ENCODE measurements at places on chromosomes 2 and 18.

DNA sequence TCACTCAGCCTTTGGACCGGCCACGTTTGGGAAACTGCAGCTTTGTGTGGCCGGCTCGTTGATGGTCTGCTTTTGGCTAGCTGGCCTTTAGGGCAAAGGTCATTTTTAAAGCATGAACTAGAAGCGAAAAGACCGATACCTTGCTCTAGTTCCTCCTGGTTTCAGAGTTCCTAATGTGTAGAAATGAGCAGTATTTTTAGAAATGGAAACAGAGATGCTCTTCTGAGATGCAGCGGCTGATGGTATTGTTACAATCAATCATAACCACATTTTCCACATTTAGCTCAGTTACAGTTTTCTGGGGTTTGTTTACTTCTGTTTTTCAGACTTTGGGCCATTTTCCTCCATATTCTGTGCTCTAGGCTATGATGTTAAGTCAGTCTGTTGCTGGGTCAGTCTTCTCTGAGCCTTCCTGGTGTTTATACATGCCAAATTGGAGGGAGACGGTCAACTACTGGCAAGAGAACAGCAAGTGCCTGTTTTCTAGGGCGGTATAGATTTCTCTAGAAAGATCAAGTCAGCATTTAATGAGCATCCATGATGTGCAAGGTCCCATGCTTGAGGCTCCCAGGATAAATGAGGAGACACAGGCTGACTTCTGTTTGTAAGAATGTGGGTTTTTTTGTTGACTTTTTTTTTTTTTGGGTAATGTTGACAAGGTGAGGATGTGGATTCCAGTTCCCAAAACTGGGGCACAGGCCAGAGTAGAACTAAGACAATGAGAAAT is 28.0 kb downstream of the RNF144A start:
- DNase-seq = no peak

DNA sequence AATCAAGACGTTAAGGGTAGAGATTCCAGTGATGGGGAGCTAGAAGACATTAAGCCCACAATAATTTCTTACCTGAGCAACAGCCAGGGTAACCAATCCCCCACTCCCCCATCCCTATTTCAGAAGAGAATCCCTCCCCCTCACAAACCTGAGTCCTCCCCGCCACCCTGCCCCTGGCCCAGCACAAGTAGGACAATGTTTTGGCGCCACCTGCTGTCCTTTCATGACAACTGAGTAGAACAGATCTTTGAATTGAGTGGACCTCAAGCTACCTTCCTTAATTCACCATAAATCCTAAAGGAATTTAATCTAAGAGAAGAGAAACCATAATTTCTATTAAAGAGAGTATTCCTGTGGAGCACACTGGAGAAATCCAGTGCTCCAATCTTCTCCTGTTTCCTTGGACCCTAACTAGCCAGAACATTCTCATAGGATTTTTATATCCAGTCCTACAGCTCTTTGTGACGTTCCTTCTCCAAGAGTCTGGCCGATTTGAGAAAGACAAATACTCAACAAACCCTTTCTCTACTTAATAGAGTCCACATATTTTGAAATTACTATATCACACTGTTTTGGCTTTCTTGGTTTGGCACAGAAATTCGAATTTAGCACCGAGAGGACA is 41.1 kb downstream of the NHEJ1 start:
- peak; percentile 56 for DNase-seq

- DNase-seq = no peak
Observed at GRCh38 chr18:58805467-58806187, 59.0 kb upstream of the ZNF532 start.

GRCh38 chr2:239022437-239023260 is 174.8 kb downstream of the TWIST2 start:
- no peak for DNase-seq

GRCh38 chr2:135198481-135198880 is 146.4 kb downstream of the RAB3GAP1 start:
- DNase-seq = no peak

GRCh38 chr2:50225021-50225928 is 806.7 kb downstream of the NRXN1 start:
- DNase-seq = no peak

- no peak for DNase-seq
Observed at GRCh38 chr2:1672738-1673137, 71.6 kb downstream of the PXDN start.

- no peak for DNase-seq
Observed at GRCh38 chr2:11348209-11348749, 3.8 kb upstream of the ROCK2 start.

- DNase-seq = no peak
Observed at GRCh38 chr18:48795696-48796095, 155.1 kb downstream of the SMAD7 start.

DNA sequence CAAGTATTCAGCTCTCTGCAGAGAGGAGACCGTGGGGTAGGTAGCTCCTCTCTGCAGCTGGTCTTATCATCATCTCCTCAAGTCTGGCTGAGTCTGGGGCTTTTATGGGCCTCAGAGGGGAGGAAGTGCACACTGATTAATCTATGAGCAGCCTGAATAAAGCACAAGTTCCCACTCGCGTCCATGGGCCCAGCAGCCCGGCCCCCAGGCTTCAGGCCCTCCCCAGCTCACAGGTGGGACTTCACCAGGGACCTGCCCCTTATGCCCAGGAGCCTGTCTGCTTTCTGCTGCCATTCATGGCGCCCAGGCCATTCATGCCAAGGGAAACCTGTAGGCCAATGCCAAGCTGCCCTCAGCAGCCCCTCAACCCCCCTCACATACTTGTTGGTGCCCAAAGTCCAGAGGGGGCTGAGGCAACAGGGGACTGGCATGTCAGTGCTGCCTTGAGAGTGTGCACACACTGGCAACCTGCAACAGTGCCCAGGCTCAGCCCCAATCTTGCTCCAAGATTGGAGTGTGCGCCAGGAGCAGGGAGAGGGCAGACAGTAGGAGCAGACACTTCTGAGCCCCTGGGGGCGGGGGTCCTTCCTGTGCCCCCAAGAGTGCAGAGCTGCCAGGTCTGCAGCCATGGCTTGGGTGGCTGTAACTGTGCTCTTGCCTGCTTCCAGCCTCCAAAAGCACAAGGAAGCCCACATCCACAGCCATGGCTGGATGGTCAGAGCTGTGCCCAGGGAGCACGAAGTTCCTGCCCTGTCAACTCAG is 375.6 kb upstream of the VWC2L start:
- DNase-seq = no peak

DNA sequence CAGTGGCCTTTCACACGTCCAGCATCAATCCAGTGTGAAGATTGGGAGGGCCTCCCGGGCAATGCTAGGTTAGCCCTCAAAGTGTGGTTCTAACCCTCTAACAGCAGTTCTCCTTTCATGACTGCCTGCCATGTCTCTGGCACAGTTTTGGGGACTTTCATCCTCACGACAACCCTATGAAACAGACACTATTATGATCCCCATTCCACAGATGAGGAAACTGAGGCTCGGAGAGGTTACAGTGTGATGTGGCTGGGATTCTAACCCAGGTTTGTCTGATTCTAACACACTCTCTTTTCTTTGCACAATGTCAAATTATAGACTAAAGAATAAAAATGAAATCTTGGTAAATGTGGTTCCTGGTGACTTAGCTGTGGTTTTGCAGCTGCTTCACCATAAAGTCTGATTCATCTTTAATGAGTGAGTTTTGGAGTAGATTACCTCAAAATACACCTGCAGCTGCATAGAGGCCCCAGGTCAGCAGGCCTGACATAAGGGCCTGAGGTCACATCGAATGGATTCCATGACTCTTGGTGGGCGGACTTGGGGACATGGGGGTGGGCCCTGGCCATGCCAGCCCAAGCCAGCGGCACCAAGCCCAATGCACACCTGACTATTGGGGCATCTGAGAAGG is 214.4 kb downstream of the GLI2 start:
- no peak for DNase-seq

- DNase-seq = no peak
Observed at GRCh38 chr18:8049147-8049546, 482.0 kb downstream of the PTPRM start.

DNA sequence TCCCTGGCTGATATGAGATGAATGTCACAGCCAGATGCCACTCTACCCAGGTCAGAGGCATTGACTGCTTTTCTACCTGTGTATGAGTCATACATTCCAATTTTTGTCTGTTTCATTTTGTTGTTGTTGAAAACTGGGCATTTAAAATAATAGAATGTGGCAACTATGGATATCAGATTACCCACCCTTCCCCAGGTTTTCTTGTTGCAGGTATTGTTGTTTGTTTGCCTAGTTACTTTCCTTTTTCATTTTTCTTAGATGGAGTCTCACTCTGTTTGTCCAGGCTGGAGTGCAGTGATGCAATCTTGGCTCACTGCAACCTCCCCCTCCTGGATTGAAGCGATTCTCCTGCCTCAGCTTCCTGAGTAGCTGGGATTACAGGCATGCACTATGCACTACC is 70.2 kb downstream of the LRRC30 start:
- DNase-seq = no peak

DNA sequence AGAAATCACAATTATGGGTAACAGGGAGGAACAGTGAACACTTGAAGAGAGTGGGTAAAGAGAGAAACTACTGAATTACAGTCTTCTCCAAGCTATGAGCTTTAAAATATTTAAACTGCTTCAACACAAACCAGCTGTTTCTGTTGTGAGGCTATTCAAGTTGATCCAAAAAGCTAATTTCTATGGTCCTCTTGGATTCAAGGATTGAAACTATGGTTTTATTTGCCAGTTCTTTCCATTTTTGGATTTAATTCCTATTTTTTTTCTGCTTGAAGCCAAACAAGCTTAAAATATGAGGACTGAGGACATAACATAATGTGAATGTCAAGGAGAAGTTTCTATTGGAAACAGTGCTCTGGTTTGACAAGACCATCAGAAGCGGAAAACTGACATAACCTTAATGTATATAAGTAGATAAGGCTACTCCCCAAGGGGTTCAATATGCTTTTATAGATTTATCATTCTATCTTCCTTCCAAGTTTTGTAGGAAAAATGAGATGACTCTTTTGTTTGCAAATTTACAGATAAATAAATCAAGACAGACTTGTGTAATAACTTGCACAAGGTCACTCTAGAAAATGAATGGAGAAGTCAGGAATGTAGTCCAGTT is 60.7 kb upstream of the AQP4 start:
- DNase-seq = no peak

- no peak for DNase-seq
Observed at GRCh38 chr2:119721462-119721861, 38.3 kb upstream of the PTPN4 start.

DNA sequence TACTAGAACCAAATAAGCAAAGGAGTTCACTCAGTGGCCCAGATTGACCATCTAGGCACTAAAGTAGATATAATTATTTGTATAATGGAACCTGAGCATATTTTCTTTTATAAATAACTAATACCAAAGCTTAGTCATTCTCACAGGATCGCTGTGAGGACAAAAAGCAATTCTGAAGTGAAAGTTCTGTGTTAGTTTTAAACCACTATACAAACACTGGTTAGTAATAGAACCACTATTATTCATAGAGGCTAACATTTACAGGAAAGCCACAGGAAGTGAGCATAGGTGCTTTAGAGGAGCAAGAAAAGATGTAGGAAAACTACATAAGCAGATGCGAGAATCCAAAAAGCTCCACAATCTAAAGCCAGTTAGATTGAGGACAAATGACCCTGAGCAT is 364.7 kb downstream of the XIRP2 start:
- DNase-seq = no peak

DNA sequence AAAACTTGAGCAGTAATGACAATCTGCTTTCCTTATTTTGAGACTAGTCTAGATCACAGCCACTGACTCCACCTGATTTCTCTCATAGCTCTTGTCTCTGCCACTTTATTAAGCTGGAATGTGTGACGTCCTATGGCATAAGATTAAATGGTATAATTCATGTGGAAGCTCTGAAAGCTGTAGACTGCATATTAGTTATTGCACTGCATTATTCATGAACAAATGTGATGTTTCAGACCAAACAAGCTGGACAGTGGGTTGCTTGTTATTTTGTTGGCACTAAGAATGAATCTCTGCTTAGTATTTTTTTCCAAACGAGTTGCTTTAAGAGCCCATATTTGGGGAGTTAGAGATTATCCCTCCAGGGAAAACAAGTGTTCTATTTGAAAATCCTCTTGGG is 1218.5 kb downstream of the SUCLG1 start:
- DNase-seq = no peak

DNA sequence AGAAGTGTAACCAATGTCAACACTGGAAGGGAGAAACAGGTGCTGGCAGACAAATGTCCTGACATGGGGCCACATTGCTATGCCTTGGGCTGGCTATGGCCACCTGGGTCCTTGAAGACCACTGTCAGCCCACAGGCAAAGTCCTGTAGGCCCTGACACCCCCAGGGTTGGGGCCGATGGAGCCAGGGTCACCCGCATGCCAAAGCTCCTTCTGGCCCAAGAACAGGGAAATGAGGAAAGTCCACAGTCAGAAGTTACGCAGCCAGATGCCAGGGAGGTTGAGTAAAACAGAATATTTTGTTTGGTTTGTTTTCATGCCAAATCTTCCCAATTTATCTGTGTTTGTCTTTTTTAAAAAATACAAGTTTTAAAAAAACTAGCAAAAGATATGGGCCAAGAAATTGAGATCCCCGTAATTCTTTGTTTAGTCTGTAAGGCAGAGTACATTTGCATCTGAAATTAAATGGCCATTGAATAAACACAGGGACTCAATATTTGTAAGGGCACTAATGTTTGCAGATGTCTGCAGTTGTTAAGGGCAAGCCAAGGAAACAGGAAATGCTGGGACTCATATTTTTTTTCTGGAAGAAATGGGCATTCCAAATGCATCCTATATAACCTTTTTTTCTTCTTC is 186.4 kb downstream of the FAM210A start:
- no peak for DNase-seq

GRCh38 chr2:10238991-10239485 is 63.7 kb upstream of the HPCAL1 start:
- no peak for DNase-seq

All from stimulated activated CD4-positive, alpha-beta T cell treated with anti-CD3 and anti-CD28 coated beads, TNF-alpha, amount 100 ng/mL, for 48 hours (primary cell).